ENCODE measurements at places on chromosomes 16 and 17. TPM values are rescaled to one million over a fixed set of nuclear protein-coding genes. Genes with fewer than 3 reads are reported as not detected.

The USP32 gene
- total RNA-seq: 31.2 TPM

DNA sequence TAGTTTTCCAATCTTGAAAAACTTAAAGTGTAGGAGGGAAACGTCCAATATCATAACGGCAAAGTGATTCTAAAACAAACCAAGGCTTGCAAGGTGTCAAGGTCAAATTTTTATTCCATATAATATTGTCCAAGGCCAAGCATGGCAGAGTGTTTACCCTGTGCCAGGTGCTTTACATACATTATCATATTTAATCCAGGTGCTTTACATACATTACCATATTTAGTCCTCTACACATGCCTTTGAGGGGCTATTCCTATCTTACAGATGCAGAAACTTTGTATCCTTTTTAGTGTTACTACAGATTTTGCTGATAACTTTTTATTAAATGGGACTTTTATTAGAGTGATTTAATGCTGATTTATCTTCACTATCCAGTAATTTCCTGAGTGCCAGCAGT lies 23.9 kb downstream of the MAF start:
- H3K27ac ChIP-seq: no peak overlapping the region
- no peak overlapping the region for H3K4me3 ChIP-seq
- H3K4me1 ChIP-seq: no peaks in the 10 kb centered on the region
- no peak for DNase-seq

The CUEDC1 gene
- not detected for total RNA-seq

DNA sequence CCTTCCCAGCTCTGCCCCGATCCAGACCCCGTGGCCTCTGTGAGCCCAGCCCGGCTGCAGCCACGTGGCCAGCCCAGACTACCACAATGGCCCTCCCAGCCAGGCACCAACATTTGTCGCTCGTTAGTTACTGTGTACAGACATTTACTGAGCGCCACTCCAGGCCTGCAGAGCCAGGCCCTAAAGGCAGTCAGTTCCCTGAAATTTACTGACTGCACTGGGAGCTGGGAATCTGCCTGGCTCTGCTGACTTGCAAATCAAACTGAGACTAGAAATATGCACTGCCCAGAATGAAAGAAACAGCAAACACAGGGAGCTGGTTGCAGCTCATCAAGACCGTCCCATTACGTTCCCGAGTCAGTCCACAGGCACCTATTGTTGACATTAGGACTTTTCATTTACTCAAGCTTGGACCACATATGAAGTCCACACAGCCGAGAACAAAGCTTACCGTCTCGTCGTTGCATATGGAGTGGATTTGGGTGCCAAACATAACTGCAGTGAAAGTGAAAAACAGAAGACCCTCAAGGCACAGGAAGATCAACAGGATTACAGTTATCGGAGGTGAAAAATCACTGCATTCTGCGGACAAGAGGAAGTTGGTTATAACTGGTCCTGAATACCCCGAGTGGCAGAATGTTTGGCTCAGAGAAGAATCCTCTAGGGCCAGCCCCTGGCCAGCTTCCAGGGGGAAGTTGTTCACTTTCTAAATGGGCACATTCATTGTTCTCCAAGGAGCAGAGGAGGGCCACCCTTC lies 34.5 kb downstream of the ZDHHC7 start:
- no peak overlapping the region for H3K4me3 ChIP-seq
- no peaks in the 10 kb centered on the region for H3K27me3 ChIP-seq
- peaks cover 38% of the 10 kb centered on the region for H3K36me3 ChIP-seq
- no peaks in the 10 kb centered on the region for H3K4me1 ChIP-seq
- DNase-seq: no peak

The GPR142 gene
- not detected for total RNA-seq

- no peaks in the 10 kb centered on the region for H3K36me3 ChIP-seq
- no peak overlapping the region for H3K27ac ChIP-seq
- DNase-seq: no peak
- no peaks in the 10 kb centered on the region for H3K4me1 ChIP-seq
- no peak overlapping the region for H3K4me3 ChIP-seq
- H3K27me3 ChIP-seq: peaks cover 18% of the 10 kb centered on the region
These were observed 19.1 kb downstream of the ABCC3 start for GRCh38 chr17:50653738-50654137.

DNA sequence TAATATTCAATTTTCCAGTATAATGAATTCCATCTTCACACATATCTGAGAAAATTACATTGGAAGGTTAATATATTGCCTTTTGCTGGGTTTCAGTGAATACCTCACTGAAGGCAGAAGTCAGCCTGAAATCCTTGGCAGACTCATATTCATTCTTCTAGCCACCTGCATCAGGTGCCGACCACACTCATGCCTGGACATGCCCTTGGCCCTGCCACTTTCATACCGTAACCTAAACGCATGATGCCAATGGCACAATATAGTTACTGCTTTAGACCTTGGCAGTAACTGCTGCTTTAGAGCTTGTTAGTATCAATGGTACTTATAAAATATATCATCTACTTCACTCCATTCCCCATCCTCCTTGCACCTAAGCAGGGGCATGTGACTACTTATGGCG lies 817.6 kb upstream of the CDH8 start:
- no peak overlapping the region for H3K27ac ChIP-seq
- DNase-seq: no peak
- H3K4me3 ChIP-seq: no peak overlapping the region
- H3K4me1 ChIP-seq: no peaks in the 10 kb centered on the region

Data from activated T-helper 1 cell treated with anti-CD3 and anti-CD28 coated beads, Interleukin-12 subunit alpha, Interleukin-12 subunit beta, Interleukin-2, Interleukin-4 antibody, amounts not matched to agents 30 ng/mL and 10 ng/mL and 1 ng/mL, durations not matched to agents 14 hours and 24 hours and 36 hours (primary cell).